CD4-positive, CD25-positive, alpha-beta regulatory T cell (primary cell): ENCODE measurements at places on chromosomes 4 and X.
A peak's percentile ranks its signal among the peaks of the same experiment; 100 is the strongest.

- DNase-seq: no peak
Measured at GRCh38 chr4:82694046-82694445, 104.5 kb downstream of the SCD5 start.

GRCh38 chrX:2578864-2579263 is 78.1 kb upstream of the DHRSX start:
- no peak for DNase-seq

- DNase-seq: no peak
Measured at GRCh38 chr4:78779280-78779679, 3.1 kb downstream of the BMP2K start.

GRCh38 chr4:57119054-57119651 is 9.0 kb upstream of the IGFBP7 start:
- no peak for DNase-seq

GRCh38 chr4:100926039-100926717 is 408.4 kb upstream of the EMCN start:
- DNase-seq: no peak

DNA sequence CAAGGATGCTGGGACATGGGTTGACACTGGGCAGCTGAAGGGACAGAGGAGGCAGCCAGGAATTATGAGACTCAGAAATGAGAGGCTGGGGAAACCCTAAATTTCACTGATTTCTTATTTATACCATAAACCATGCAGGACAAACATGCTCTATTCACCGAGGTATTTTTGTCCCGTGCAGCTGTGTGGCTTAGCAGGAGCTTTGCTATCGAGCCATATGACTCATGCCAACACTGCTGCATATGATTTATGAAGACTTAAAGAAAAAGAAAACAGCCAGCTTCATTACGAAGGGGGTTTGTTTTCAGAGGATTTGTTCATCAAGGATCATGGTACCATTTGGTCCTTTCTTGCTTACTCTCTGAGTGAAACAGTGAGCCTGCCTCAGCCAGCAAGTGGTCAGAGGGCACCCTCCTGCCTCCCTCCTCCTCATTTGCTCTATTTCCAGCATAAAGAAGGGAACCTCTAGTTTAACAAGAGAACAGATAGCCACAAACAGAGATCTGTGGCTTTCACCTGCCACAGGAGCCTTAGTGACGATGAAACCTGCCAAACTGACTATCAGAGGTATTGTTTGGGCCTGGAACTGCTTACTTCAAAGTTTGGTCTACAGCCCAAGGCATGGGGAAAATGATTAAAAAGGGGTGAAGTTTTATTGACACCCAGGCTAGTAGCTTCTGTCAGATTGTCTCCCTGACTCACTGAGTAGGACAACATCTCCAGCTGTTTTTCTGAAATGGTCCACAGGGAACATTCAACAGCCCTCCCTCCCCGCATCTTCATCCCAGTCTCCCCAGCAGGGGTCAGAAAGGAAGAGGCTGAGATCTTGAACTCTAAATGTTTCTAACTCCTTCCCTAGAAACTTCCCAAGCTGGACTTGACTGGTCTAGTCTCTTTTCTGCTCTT is 80.1 kb upstream of the MAML3 start:
- no peak for DNase-seq

DNA sequence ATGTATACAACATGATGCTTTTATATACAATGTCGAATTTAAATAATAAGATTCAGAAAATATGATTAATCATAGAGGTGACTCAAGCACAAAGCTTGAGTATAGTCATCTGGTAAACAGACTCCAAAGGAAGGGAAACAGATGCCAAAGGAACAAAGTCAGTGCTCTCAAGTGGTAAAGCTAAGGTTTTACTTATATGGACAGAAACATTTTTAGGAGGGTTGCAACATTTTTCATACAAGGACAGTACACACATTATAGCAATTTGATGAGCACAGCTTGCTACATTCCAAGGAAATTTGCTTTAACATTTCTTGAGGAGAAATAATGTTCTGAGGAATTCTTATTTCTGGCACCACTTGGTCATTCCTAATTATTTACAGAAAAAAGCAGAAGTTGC is 333.4 kb upstream of the AADAT start:
- DNase-seq: no peak

- no peak for DNase-seq
Measured at GRCh38 chr4:52889354-52889753, 27.2 kb downstream of the RASL11B start.

GRCh38 chrX:64394874-64395567 is at the start of gene MTMR8:
Gene MTMR8 (minus strand): TSS chrX:64395452. CDS start chrX:64395363, 89 bp downstream.
- DNase-seq: peak; percentile 70

- no peak for DNase-seq
Measured at GRCh38 chr4:142091691-142092182, 455.4 kb downstream of the IL15 start.

GRCh38 chrX:63363788-63364187 is 12.7 kb upstream of the SPIN4 start:
- DNase-seq: no peak

GRCh38 chrX:116009346-116009745 is 161.2 kb upstream of the AGTR2 start:
- no peak for DNase-seq

DNA sequence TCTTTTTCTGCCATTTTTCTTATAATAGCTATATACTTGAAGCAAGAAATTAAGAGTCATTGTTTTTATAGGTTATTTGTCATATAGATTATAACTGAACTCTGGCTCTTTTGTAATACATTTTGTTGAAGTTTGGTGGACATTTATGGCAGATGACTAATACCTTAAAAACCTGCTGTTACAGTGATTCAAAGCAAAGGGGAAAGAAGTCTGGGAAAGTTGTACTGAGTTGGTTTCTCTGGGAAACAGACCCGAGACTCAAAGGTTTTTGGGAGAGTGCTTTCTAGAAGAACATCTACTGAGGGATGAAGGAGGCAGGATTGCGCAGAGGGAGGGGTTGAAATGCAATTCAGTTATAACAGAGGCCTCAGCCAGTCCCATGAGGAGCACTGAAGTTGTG is 35.9 kb downstream of the NAP1L5 start:
- DNase-seq: no peak

DNA sequence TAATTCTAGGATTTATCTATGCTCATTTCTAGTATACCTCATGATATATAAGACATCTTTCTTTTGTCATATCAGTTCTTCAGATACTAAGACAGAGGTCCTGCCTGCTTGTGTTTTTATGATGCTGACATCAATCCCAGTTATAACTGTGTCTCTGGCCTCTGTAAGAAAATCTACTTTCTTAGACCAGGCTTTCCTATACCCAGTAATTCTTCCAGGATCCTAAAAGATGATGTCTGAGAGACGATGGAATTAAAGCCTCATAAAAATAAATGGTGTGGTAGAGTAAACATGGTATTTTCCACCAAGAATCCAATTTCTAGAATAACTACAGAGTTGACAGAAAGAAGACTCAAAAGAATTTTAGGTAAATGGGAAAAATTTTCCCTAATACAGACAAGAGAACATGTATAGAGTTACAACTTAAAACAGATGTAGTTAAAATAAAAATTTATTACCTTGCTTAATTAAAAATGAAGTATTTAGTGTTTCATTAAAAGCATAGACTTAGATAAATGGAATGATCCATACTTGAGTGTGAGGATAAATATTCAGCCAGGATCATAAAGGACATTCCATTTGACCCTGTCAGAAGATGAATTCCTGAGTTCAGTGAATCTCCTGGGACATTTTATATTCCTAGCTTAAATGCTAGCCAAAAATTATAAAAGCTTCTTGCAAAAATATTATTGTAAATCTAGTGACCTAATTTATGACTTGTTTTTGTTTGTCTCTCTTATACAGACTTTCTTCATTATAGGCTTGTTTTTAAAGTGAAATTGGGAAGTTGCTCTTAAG is 137.4 kb downstream of the PDLIM5 start:
- DNase-seq: no peak

GRCh38 chrX:100969408-100969807 is at the start of gene ARL13A:
Gene ARL13A (plus strand): TSS chrX:100969708. CDS start chrX:100973690, 3,982 bp downstream.
- no peak for DNase-seq

GRCh38 chr4:146182443-146182842 is 6.9 kb downstream of the LSM6 start:
- no peak for DNase-seq

- DNase-seq: no peak
Measured at GRCh38 chr4:79833857-79834256, 239.2 kb downstream of the ANTXR2 start.

GRCh38 chr4:52376132-52376704 is 282.9 kb downstream of the USP46 start:
- peak; percentile 3 for DNase-seq

- DNase-seq: no peak
Measured at GRCh38 chr4:44725726-44726037, 674 bp downstream of the GNPDA2 start.

- DNase-seq: no peak
Measured at GRCh38 chrX:49089553-49089952, 9.9 kb upstream of the WDR45 start.

DNA sequence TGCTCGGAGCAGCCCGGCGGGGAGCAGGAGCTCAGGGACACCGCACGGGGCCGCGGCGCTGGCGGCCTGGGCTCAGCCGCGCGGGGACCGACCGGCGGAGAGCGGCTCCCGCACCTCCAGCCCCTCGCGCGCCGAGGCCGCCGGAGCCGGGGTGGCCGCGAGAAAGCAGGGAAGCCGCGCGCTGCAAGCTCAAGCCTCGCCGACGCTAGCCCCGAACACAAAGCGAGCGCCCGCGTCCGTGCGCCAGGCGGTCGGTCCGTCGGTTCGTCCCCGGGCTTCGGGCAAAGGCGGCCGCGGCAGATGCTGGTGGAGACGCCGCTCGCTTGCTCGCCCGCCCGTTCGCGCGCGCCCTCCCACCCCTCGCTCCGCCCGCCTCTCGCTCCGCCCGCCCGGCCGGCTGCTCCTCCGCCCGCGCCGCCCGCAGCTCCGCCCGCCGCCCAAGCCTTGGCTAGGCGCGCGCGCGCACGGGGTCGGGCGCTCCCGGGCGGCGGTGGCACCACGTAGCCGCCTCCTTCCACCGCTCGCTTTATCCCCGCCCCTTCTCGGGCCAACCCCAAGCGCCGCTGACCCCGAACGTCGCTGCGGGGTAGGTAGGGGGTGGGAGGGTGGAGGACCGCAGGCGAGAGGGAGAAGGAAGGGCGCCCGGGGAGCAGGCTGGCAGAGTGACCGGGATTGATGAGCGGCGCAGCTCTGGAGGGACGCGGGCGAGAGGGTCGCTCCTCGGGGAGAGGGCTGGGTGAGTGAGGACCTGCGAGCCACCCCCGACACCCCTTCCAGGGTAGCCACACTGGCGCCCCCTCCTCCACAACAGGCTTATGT is at the start of gene TSPAN5:
TSPAN5 (minus strand) TSS at position 325 of the 819 bp plus-strand sequence.
- DNase-seq: peak; percentile 73

GRCh38 chr4:129387666-129388065 is 291.7 kb downstream of the C4orf33 start:
- DNase-seq: no peak

GRCh38 chrX:38044701-38045100 is 38.3 kb downstream of the SYTL5 start:
- no peak for DNase-seq

- DNase-seq: no peak
Measured at GRCh38 chr4:47088298-47088697, 56.9 kb downstream of the GABRB1 start.

DNA sequence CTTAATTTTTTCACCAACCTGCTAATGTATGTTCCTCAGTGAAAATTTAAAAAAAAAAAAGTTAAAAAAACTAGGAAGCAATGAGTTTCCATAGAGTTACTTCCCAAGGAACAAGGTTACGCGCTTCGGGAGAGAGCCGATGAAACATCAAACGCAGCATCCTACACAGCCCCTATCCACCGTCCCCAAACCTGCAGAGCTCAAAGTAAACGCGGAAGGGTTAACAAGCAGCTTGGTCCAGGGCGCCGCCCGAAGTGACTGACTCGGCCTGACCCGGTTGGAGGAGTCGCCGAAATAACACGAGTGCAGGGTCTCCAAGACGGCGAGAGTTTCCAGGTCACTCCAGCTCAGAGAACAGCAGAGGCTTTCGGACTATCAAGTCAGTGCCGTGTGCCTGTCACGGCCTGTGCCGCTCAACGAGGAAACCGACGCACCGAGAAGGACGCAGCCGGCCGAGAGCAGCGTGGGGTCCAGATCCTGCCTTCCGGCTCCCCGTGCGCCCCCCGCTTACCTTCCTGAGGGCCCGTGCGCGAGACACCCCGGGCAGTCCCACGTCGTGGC is 512 bp downstream of the NOP14 start:
- DNase-seq: no peak

GRCh38 chr4:54371173-54371572 is 142.1 kb downstream of the PDGFRA start:
- no peak for DNase-seq

DNA sequence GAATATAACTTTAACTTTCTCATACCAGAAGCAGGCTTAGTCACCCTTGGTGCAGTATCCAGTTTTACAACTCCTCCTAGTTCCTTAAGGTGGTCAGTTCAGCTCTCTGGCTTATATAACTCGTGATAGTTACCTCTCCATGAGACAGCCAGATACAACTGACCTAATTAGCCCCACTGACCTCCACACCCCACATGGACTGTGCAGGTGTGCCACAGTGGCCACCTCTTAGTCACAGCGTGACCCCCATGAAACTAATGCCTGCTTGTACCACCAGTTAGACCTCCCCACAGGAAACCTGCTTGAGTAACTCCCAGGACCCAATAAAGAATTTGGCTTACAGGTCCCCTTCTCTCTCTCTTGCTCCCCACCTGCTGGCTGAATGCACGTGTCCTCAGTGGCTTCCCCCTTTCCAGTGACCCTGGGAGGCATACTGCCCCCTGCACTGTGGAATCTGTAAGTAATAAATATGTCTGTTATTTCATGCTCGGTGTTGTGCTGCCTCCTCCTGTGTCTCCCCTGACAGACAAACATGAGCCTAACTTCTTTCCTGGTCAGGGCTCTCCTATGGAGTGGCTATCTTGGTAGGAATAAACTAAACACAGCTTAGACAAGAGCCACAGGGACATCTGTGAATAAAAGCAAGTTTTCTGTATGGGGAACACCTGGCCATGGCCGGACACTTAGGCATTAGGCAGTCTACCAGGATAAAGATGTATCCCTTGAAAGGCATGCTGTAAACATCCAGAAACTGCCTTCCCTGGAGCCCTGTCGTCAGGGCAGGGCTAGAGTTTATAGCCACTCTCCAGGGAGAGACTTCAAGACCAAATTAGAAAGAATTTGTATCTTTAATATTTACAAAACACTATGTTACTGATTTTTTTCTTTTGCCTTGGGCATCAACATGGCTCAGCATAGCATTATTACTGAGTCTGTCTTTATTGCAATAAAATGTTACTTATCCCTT is 209.7 kb upstream of the BOD1L1 start:
- no peak for DNase-seq

GRCh38 chr4:38954727-38955126 is 77.5 kb downstream of the TMEM156 start:
- no peak for DNase-seq
